ENCODE measurements at places on chromosomes 11 and 22. TPM values are rescaled to one million over a fixed set of nuclear protein-coding genes. Genes with fewer than 3 reads are reported as not detected.
A peak's percentile ranks its signal among the peaks of the same experiment; 100 is the strongest.

GRCh38 chr11:86743223-86744118, 56.9 kb upstream of the PRSS23 start:
- H3K4me3 ChIP-seq, result no peak overlapping the region
- DNase-seq, result no peak
- no peak overlapping the region for H3K27ac ChIP-seq
- H3K27me3 ChIP-seq, result peaks cover 8% of the 10 kb centered on the region

GRCh38 chr11:3221408-3222002, 2.9 kb upstream of the MRGPRG start:
- no peak overlapping the region for H3K4me3 ChIP-seq
- no peaks in the 10 kb centered on the region for H3K36me3 ChIP-seq
- DNase-seq, result no peak
- H3K4me1 ChIP-seq, result peaks cover 15% of the 10 kb centered on the region
- peaks cover 12% of the 10 kb centered on the region for H3K27me3 ChIP-seq

DNA sequence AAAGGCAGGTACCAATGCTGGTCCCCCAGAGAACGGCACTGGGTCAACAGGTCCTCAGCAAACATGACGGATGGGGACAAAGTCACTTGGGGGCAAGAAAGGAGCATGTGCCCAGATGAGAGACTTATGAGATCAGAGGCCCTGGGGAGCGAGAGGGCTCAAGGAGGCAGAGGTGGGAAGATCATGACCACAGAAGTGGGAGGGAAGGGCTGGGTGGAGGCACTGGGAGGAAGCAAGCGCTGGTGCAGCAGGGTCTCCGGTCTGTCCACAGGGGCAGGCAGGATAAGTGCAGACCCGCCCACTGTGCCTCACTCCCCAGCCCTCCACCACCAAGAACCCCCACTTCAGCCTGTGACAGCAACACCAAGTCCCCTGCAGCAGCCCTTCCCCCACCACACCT, 10.9 kb downstream of the ELFN2 start:
- DNase-seq, result no peak
- peaks cover 62% of the 10 kb centered on the region for H3K27me3 ChIP-seq

DNA sequence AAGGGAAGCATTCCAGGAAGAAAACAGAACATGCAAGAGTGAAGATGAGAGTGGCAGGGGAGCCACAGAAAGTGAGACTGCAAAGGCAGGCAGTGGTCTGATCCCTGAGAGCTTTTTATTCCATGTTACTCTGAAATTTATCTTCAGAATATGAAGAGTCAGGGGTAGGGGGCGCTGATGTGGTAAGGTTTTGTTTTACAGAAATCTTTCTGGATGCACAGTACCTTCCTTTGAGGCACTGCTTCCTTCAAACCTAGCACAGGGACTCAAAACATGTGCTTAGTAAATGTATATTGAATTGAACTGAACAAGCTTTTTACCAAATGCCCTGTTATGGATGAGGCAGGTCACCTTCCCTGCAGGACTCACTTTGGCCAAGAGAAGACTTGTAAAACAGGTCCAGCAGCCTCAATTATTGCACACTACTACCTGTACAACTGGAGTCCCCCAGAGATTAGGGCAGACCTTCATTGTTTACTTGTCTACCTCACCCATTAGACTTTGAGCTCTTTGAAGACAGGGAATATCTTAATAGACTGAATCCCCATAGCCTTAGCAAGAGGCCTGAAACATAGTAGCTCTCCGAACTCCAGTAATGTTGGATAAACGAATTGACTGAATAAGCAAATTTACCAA, 2.2 kb downstream of the PAK1 start:
- peak; percentile 33 for DNase-seq
- peak overlapping the region; percentile 77 for H3K4me3 ChIP-seq
- peaks cover 29% of the 10 kb centered on the region for H3K4me1 ChIP-seq
- peaks cover 45% of the 10 kb centered on the region for H3K27me3 ChIP-seq
- no peaks in the 10 kb centered on the region for H3K36me3 ChIP-seq
- no peak overlapping the region for H3K27ac ChIP-seq

DNA sequence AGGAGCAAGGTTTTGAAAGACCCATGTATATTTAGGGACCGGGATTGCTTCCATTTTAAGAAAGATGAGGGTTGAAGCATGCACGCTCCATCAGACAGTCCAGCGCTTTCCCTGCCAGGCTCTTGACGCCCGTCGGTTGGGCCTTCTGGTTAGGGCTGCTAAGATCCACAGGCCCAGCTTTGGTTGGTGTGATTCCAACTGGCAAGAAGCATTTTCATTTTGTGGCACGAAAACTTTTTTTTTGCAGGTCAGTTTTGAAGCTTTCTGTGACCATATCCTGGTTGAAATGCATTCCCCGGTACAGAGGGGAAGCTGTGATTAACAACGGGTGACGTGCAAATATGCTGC, 34.3 kb upstream of the MPPED1 start:
- peaks cover 29% of the 10 kb centered on the region for H3K4me1 ChIP-seq
- H3K4me3 ChIP-seq, result no peak overlapping the region
- no peak for DNase-seq
- no peaks in the 10 kb centered on the region for H3K36me3 ChIP-seq
- no peak overlapping the region for H3K27ac ChIP-seq

- no peak overlapping the region for H3K4me3 ChIP-seq
- no peak overlapping the region for H3K27ac ChIP-seq
- no peaks in the 10 kb centered on the region for H3K36me3 ChIP-seq
- no peaks in the 10 kb centered on the region for H3K4me1 ChIP-seq
- H3K27me3 ChIP-seq, result no peaks in the 10 kb centered on the region
These were observed 259.0 kb downstream of the MN1 start for GRCh38 chr22:27542602-27543001.

- no peak for DNase-seq
- H3K36me3 ChIP-seq, result peaks cover 45% of the 10 kb centered on the region
- no peaks in the 10 kb centered on the region for H3K27me3 ChIP-seq
- no peak overlapping the region for H3K4me3 ChIP-seq
These were observed 7.8 kb downstream of the RPS6KA4 start for GRCh38 chr11:64366751-64367150.

CARD18 gene
- total RNA-seq, result not detected

- peaks cover 24% of the 10 kb centered on the region for H3K36me3 ChIP-seq
- H3K4me1 ChIP-seq, result peaks cover 21% of the 10 kb centered on the region
- DNase-seq, result no peak
- no peaks in the 10 kb centered on the region for H3K27me3 ChIP-seq
These were observed 158.3 kb upstream of the MTMR2 start for GRCh38 chr11:96082002-96082899.

DNA sequence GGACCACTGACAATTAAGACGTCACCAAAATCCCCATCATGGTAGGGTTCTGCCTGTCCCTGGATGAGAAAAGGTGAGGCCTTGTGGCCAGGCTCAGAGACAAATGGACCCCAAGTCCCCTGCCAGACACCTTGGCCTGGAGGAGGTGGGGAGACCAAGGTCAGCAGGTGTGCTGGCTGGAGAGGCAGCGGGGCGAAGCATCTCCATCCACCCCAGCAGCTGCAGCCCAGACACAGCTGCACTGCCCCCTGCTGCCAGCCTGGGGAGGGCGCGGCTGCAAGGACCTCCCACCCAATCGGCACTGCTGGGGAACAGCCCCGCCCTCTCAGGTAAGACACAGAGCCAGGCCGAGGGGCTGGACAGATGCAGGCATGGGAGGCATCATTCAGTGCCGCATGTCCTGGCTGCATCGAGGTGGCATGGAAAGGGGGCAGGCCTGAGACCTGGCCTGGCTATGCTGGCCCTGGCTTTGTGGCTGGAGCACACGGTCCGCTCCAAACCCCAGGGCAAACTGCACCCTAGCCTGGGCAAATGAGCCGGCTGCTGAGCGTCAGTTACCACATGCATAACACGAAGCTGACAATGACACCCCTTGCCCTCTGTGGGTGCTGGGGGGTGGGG, 12.2 kb upstream of the MFNG start:
- H3K27ac ChIP-seq, result no peak overlapping the region
- H3K4me1 ChIP-seq, result peaks cover 19% of the 10 kb centered on the region
- no peaks in the 10 kb centered on the region for H3K36me3 ChIP-seq

DUSP8 gene
- 0.22 TPM for total RNA-seq

DNA sequence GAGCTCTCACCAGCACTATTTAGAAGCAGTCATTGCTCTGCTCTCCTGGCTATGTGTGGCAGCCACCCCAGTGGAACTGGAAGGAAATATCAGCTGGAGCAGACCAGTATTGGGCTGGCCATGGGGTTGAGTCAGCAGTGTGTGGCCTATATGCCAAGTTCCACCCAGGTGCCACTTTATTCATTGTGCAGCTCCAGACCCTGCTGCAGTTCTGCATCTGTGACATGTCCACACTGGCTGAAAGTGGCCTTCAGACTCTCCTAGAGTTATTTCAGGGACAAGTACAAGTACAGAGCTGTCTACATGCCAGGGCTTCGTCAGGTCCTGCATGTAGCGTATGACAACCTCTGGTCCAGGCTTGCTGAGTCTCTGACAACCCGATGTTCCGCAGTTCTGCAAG, 55.2 kb downstream of the CABIN1 start:
- no peak overlapping the region for H3K27ac ChIP-seq
- no peak for DNase-seq
- H3K4me1 ChIP-seq, result no peaks in the 10 kb centered on the region
- no peaks in the 10 kb centered on the region for H3K27me3 ChIP-seq
- H3K4me3 ChIP-seq, result no peak overlapping the region

DNA sequence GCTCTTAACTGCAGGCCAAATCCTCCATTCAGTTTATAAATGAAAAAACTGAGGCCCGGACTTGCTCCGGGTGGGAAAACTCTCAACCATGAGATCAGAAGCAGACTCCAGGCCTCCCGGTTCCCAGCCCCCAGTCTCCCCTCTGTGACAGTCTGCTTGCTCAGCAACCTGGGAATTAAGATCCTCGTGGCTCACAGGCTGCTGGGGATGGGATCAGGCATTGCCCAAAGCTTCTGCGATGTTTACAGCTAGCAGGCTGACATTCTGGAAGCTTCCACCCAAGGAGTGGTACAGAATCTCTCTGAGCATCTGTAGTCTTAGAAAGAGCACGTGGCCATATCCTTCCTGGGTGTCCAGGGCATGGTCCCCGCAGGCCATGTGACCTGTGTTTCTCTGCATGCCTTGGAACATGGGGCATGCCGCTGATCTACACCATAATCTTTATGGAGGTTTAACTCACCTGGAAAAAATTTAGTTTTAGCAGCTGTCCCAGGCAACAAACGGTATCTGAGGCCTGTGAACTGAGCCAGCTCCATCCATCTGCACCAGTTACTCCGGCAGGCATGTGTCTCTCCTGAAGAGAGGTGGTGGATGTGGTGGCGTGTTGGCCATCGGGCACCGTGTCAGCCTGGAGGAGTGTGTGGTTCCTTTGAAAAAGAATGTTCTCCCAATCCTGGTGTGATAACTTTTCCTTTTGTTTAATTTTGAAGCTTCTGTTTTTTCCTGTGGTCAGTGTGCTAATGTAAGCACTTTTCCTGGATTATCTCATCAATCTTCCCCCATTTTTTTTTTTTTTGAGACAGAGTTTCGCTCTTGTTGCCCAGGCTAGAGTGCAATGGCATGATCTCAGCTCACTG, 7.9 kb downstream of the FBLN1 start:
- H3K27me3 ChIP-seq, result no peaks in the 10 kb centered on the region
- DNase-seq, result no peak
- no peaks in the 10 kb centered on the region for H3K36me3 ChIP-seq
- no peaks in the 10 kb centered on the region for H3K4me1 ChIP-seq

DNA sequence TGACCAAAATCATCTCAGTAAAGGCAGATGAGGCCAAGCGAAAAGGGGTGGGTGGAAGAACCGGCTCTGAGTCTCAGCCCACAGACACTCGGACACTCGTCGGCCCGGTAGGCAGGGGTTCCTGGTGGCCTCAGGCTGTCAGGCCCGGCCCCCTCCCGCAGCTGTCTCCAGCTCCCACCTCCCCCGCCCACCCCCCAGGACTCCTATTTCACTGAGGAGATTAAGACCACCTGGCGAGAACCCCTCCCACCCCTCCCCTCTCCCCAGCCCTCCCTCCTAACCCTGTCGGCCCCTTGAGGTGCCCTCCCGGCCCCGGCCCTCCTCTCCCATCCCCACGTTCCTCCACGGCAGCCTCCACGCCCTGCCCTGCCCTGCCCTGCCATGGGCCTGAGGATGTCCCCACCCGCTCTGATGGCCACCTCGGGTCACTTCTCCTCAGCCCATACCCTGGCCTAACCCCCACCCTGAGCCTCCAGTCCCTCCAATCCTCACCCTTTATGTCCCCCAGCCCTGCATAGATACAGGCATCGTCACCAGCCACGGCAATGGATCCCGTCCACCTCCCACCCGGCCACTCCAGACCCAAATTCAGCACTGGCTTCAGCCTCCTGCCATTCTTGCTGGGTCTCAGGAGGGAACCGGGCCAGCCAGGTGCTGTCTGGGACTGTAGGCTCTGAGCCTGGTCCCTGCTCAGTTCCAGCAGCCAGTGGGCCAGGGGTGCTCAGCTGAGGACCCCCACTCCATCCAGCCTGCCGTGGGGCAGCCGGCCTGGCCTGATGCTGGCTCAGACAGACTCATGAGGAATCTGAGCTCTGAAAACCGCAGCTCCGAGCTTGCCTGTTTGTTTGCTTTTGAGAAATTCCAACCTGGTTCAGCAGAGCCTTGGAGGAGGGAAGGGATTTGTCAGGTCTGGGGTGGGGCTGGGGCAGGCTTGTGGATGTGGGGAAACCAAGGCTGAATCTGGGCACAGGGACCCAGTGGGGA, 9.8 kb upstream of the TBX1 start:
- no peak overlapping the region for H3K27ac ChIP-seq
- no peaks in the 10 kb centered on the region for H3K36me3 ChIP-seq
- peaks cover 2% of the 10 kb centered on the region for H3K4me1 ChIP-seq
- H3K27me3 ChIP-seq, result peaks cover 29% of the 10 kb centered on the region
- no peak overlapping the region for H3K4me3 ChIP-seq
- DNase-seq, result no peak

DNAJC4 gene
- total RNA-seq, result 40.5 TPM

- H3K36me3 ChIP-seq, result no peaks in the 10 kb centered on the region
- H3K4me1 ChIP-seq, result no peaks in the 10 kb centered on the region
- peaks cover 40% of the 10 kb centered on the region for H3K27me3 ChIP-seq
- H3K4me3 ChIP-seq, result peak within 1 kb of the TSS; percentile 26
These were observed at the start of gene CSF2RB for GRCh38 chr22:36913427-36914389. CSF2RB (plus strand) TSS chr22:36913628; CDS start chr22:36922208, 8,580 bp downstream.

GRCh38 chr11:13073119-13073981, 64.2 kb downstream of the RASSF10 start:
- no peaks in the 10 kb centered on the region for H3K4me1 ChIP-seq
- no peak overlapping the region for H3K27ac ChIP-seq
- H3K27me3 ChIP-seq, result peaks cover 9% of the 10 kb centered on the region
- no peak for DNase-seq
- no peaks in the 10 kb centered on the region for H3K36me3 ChIP-seq

MMP27 gene
- not detected for total RNA-seq

GRCh38 chr11:120746836-120747609, 235.5 kb downstream of the GRIK4 start:
- no peak overlapping the region for H3K27ac ChIP-seq
- no peak overlapping the region for H3K4me3 ChIP-seq
- no peaks in the 10 kb centered on the region for H3K4me1 ChIP-seq
- no peaks in the 10 kb centered on the region for H3K27me3 ChIP-seq
- H3K36me3 ChIP-seq, result no peaks in the 10 kb centered on the region

- H3K27me3 ChIP-seq, result no peaks in the 10 kb centered on the region
- H3K4me1 ChIP-seq, result peaks cover 49% of the 10 kb centered on the region
- no peak overlapping the region for H3K27ac ChIP-seq
- H3K4me3 ChIP-seq, result no peak overlapping the region
- H3K36me3 ChIP-seq, result peaks cover 28% of the 10 kb centered on the region
These were observed 49.4 kb downstream of the MAML2 start for GRCh38 chr11:96293598-96294021.

CRYBB3 gene
- 0.25 TPM for total RNA-seq

ST13 gene
- total RNA-seq, result 147 TPM

Measured in activated CD4-positive, alpha-beta T cell treated with anti-CD3 and anti-CD28 coated beads, Interleukin-2, amount 10 ng/mL, durations not matched to agents 7 days and 5 days (primary cell).